AG10803 (cell line): ENCODE measurements at places on chromosomes 12 and 14.

GRCh38 chr14:31232081-31232480 lies 24.5 kb upstream of the HECTD1 start:
- no peak for DNase-seq

DNA sequence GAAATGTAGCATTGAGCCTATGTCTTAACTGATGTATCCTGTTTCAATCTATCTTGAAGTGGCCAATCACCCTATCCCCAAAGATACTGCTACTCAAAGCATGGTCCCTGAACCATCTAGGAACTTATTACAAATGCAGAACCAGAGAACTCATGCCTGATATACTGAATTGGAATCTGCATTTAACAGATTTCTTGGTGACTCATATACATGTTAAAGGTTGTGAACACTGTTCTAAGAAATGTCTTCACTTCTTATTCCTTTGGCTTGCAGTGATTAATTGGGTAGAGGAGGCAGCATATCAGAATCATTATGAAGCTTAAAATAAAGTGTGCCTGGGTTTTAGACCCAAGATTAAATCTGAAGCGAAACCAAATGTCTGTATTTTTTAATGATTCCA lies 795.6 kb downstream of the DIO2 start:
- no peak for DNase-seq

DNA sequence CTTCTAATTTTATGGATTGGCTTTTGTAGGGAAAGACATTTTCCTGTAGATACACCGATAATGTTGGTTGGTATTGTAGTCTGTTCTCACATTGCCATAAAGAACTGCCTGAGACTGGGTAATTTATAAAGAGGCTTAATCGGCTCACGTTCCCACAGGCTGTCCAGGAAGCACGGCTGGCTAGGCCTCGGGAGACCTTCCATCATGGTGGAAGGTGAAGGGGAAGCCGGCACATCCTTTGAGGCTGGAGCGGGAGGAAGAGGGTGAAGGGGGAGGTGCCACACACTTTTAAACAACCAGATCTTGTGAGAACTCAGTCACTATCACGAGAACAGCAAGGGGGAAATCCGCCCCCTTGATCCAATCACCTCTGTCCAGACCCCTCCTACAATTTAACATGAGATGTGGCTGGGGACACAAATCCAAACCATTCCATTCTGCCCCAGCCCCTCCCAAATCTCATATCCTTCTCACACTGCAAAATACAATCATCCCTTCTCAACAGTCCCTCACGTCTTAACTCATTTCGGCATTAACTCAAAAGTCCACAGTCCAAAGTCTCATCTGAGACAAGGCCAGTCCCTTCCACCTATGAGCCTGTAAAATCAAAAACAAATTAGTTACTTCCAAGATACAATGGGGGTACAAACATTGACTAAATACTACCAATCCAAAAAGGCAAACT lies 66.7 kb upstream of the EIF5 start:
- no peak for DNase-seq

DNA sequence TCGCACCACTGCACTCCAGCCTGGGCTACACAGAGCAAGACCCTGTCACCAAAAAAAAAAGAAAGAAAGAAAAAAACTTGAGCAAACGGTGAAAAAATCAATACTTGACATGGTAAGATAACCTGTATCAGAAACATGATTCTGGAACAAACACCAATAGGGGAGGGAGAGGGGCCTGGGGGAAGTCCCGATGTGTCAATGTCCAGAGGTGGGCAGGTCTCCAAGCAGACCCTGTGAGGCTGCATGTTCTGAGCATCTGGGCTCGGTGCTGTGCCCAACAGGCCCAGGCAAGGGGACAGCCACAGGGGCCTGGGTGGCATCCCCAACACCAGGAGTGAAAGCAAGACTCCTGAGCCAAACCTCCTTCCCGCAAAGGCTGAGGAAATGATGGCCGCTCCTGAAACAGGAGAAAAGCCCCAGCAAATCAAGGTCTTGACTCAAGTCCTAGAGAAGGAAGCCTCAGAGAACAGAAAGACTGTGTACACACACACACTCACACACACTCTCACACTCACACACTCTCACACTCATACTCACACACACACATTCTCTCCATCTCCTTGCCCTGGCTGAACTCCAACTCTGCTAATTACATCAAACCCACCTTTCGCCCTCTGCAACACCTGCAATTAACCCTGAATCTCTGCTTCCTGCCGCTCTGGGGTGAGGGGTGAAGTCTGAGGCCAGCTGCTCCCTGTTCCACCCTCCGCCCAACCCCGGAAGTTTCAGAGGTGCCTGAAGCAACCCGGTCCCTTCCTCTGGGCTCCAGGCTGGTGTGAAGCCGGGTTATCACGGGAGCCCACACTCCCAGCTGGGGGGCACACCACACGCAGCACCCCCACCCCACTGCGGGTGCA lies 20.4 kb downstream of the CCDC88C start:
- DNase-seq = no peak

GRCh38 chr12:109815225-109815624 lies 18.0 kb downstream of the TRPV4 start:
- no peak for DNase-seq

DNA sequence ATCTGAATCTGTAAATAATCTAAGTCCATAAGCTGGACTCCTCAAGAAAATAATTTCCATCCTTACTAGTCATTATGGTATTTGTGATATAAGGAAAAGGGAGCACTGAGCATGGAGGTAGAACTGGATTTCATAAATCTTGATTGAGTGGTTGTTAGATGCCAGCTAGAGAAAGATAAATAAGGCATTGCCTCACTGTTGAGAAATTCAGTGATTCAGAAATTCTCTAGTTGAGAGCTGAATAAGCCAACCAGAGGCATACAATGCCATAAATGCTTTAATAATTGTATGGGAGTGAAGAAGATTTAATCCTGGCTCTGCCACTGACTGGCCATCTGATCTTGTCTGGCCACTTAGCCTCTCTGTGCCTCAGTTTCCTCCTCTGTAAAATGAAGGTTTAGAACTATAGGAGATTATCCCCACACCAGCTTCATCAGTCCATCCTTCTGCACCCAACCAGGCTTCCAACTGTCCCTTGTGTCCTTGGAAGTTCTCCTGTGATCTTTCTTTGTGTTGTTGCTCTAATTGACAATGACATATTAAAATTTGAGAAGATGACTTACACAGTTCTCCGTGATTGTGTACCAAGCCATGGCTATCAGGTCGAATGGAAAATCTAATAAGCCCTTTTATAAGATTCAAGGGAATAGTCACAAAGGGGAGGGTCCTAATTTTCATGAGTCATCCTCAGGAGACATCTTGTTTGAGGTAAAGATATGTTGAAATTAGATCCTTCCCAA lies 394.3 kb downstream of the EGLN3 start:
- DNase-seq = peak; percentile 23

GRCh38 chr12:26058308-26058707 lies 66.5 kb downstream of the BHLHE41 start:
- no peak for DNase-seq
